Endothelial cell (in vitro differentiated cells): ENCODE measurements at places on chromosomes 2 and 18.

- DNase-seq: no peak
Observed at GRCh38 chr18:8252371-8252770, 356.9 kb upstream of the RAB12 start.

DNA sequence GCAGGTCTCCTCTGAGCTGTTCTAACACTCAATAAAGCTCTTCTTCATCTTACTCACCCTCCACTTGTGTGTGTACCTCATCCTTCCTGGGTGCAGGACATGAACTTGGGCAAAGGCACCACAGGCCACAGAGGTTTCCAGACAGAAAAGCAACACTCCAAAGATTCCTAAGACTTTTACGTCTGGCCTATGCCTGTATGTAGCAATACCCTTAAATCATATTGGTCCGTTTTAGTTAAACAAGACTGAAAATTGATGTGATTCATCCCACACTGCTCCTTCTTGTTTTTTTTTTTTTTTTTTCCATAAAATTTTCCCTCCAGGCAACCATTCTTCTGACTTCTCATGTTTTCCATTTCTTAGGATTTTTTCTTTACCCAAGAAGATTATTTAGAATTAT, 404.3 kb downstream of the PID1 start:
- DNase-seq: no peak

- DNase-seq: no peak
Observed at GRCh38 chr2:11169333-11169732, 14.1 kb downstream of the SLC66A3 start.

DNA sequence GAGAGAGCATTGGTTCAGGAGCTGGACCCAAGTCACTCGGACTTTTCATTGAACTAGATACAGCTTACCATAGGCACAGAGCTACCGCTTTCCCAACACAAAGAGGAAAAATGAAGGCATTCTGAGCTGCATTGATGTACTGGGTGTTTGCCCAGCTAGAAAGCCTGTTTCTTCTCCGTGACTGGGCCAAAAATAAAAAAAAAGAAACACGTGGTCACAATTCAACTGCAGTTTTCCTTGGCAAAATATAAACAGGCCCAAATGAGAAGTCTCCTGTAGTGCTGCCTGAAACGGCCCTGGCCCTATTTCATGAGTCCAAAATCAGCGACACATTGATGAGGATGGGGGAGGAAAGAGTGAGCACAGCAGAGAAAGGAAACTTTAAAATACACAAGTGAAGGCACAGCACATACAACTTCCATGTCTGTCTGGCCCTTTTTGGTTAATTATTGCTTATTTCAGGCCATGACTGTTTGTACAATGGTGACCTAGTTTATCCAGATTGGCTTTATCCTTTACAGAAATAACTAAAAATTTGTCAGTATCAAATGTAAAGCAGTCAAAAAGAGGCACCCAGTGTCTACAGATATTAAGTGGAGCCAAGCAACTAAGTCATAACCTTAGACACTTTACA, 179.7 kb downstream of the ICOS start:
- DNase-seq: no peak

DNA sequence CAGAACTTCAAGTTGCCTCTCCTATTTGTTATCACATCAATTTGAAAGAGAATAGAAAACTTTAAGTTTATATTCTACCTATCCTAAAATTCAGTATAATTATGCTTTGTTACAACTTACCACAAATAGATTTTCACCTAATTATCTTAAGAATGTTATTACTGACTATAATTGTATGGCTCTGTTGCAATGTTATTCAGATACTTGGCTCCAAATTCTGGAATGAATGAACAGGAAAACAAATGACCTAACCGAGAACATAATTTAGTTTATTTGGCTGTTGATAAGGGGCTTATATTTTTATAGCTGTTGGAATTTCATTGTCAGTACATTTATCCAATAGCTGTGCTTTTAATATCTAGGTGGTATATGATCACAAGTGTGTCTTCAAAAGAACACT, 173.2 kb upstream of the GULP1 start:
- no peak for DNase-seq

DNA sequence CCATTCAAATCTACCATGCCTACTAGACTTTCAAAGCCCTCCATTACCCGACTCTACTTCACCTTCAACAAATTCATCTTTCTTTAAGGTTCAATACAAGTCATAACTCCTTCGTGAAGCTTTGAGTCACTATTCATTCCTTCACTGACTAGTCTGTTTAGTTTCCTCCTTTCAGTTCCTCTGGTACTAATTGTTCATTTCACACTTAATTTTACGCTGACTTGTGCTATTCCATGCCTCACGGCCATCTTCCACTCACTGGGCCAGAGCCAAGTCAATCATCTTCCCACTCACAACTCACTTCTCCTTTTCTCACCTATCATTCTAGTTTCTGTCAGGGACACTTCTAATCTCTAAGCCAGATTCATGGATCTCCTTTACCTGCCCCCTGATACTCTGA, 136.2 kb downstream of the MTX2 start:
- no peak for DNase-seq

DNA sequence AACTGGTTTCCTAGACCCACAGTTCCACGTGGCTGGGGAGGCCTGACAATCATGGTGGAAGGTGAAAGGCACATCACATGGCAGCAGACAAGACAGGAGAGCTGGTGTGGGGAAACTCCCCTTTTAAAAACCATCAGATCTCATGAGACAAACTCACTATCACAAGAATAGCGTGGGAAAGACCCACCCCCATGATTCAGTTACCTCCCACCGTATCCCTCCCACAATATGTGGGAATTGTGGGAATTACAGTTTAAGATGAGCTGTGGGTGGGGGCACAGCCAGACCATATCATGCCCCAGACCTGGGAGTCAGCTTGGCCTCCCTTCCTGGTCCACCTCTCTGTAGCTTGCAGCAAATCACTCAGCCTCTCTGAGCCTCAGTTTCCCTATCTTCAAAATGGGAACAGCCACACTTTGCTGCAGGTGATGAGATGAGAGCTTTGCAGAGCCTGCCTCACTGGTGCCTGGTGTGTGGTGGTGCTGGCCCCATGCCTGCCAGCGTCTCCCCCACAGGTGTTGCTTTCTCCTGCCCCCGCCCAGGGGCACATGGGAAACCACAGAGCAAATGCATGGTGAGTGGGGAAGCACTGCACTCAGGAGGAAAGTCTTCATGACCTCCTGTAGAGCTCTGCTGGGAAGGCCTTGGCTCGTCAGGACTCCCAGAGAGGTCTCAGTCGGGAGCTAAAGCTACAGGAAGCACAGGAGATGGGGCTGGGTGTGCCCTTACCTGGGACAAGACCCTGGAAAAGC, 31.1 kb downstream of the GREB1 start:
- DNase-seq: no peak
